Colonic mucosa (tissue), 4 donors: ENCODE measurements at places on chromosomes 4 and X. TPM values are rescaled to one million over a fixed set of nuclear protein-coding genes. Genes with fewer than 3 reads are reported as not detected.
A peak's percentile ranks its signal among the peaks of the same experiment; 100 is the strongest.

DNA sequence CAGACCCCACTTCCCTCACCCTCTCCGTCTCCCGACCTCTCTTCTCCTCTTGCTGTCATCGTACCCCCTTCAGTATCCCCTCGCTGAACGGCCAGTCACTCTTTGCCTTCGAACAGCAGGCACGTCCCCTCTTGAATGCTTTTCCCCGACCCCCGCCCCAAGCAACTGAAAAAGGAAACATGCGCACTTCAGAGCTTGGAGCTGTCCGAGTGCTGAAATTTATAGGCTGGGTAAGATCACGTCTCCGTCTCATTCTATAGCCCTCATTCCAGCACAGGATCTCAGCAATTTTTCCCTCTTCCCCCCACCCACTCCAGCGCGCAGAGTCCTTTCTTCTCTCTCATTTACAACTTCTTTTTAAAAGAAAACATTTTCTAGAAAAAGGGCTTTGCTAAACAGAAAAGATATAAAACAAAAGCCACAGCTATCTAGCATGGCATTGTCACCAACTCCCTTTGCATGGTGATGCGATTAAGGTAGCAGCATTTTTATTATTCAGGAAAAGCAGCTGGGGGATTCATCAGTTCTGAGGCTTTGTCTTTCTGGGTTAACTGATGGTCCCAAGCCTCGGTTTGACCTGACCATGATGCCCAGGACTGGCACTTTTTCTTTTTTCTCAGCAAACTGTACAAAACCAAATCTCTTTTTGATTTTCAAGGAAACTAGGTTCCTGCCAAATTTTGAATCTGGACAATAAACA lies at the start of gene GLRA2:
TSS of gene GLRA2 (plus strand) at position 247 of the 700 bp plus-strand sequence. CDS start 522 bp downstream, outside the sequence.
- DNase-seq, result peak; percentile 52

- no peak for DNase-seq
These were observed 42.3 kb upstream of the ANK2 start for GRCh38 chr4:113007151-113007550.

DNA sequence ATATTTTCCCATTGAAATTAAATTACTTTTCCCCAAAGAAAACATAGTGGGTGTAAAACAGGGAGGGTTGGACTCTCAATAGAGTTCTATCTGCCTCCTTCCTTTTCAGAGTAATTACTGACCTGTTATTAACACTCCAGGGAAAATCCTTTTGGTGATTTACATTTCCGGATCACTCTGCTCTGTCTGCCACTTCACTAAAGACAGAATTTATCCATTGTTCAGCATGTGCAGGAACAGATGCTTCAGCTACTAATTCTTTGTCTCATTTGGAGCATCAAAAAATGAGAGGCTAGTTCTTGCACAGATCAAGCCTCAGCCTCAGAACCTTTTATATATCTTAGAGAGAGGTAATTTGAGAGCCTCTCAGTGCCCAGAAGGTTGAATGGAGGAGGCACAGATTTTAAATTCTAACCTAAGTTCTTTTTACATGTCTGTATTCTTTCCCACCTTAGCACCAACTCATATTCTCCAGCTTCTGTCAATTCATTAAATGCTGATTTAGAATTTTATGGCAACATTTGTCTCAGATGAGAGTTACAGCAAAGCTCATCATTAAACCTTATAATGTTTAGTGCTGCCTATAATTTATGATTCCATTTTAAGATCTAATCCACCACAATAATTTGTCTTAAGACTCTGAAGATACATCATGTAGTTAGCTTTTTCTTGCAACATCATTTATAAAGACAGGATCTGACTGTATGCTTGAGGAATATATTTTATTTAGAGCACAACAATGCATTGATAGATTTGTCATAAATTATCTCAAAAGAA lies 1494.4 kb downstream of the STIM2 start:
- no peak for DNase-seq

- DNase-seq, result no peak
These were observed 754.8 kb downstream of the RAB28 start for GRCh38 chr4:12729384-12729783.

DNA sequence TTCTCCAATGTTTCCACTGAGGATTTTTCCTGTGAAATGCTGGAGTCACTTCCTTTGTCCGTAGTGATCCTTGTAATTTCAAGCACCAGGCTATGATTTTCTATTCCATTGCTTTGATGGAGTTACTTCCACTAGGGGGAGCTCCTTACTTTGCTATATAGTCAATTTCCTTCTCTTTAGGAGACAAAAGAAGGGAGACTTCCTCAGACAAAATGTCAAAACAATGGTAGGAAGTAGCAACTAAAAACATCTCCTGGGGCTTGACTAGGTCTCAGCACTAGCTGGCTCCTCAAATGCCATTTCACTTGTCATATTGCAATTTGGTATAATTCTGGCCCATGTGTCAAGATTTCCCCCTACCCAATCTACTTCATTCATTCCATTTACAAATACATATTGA lies 24.1 kb downstream of the ZCCHC12 start:
- DNase-seq, result no peak

- no peak for DNase-seq
These were observed 27.8 kb downstream of the PIR start for GRCh38 chrX:15465347-15465746.

GRCh38 chrX:47030339-47030738 lies 47.9 kb upstream of the RGN start:
- DNase-seq, result peak; percentile 21

- no peak for DNase-seq
These were observed 71.7 kb downstream of the YIPF6 start for GRCh38 chrX:68570598-68570997.

- no peak for DNase-seq
These were observed 27.4 kb downstream of the PCGF3 start for GRCh38 chr4:732911-733630.

GRCh38 chr4:84159762-84160161 lies 339.3 kb downstream of the NKX6-1 start:
- no peak for DNase-seq

GRCh38 chrX:10509397-10509796 lies 111.0 kb downstream of the MID1 start:
- DNase-seq, result no peak

DNA sequence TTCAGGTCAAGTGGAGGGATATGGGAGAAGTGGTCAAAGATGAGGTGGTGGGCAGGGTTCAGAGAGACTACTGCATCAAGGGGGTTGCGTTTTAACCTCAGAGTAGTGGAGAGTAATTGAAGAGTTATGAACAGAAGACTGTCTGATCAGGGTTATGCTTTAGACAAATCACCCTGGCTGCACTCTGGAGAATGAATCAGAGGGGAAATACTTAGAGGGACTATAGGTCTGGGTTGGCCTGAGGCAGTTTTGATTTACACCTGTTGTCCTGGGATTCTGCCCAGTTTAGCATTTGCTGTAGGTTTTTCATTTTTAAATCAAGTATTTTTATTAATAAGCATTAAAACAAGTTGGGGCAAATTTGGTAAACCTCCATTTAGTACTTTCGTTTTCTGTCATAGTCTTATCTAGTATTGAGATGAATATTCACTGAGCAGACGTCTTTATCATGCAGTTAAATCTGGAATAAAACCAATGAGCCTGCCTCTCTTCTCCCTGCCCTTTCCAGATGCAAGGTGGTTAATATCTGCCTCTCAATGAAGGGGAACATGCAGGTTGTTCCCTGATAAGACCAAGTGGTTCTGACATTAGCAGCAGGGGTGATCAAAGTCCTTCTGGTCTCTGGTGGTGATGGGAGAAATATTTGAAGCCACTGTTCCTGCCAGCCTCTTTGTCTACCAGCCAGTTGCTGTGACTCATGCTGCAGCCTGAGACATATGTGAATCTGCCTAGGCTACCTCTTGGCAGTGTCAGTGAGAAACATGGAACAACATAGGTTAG lies 116.0 kb upstream of the RPS6KA3 start:
- DNase-seq, result no peak

- no peak for DNase-seq
These were observed 529 bp upstream of the CITED1 start for GRCh38 chrX:72306085-72306801.

DNA sequence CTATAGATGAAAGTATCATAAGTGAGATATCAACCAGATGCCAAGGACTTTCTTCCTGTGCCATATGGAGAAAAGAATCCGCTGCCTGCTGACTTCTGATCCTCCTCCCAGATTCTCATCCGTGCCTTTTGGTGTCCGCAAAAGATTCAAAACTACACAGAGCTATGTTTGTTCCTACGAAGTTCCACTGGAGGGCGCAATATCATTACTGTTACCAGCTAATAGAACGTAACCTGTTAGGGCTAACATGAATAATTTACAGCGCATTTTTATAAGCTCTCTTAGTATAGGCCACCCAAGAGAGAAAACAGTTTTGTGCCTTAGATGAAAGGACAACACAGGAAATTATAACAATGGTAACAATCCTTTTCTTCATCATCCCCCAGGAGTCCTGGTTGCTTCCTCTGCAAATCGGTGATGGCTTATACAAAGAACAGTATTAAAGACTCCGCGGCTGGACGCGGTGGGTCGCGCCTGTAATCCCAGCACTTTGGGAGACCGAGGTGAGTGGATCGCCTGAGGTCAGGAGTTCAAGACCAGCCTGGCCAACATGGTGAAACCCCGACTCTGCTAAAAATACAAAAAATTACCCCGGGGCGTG lies 22.8 kb upstream of the CENPVL3 start:
- DNase-seq, result no peak

GRCh38 chrX:50815120-50815519 lies 1.1 kb upstream of the SHROOM4 start:
- DNase-seq, result no peak

WAS gene
- 4.9 TPM for total RNA-seq

ZNF185 gene
- 3.6 TPM for total RNA-seq

FAM53A gene
- 1.5 TPM for total RNA-seq

VCX3A gene
- total RNA-seq, result not detected

CXCR3 gene
- total RNA-seq, result 2.1 TPM

ARX gene
- 0.84 TPM for total RNA-seq

CLDN22 gene
- not detected for total RNA-seq
